ENCODE measurements at places on chromosomes 3 and 15. TPM values are rescaled to one million over a fixed set of nuclear protein-coding genes. Genes with fewer than 3 reads are reported as not detected.

The ZNF860 gene
- total RNA-seq = 0.62 TPM

The RPP25 gene
- total RNA-seq = 1.7 TPM

The PAQR5 gene
- total RNA-seq = 0.13 TPM

The FAM81A gene
- total RNA-seq = 0.35 TPM

The CHRD gene
- total RNA-seq = 14.1 TPM

The REC114 gene
- total RNA-seq = not detected

The GP9 gene
- 0.40 TPM for total RNA-seq

The PLSCR5 gene
- total RNA-seq = not detected

The GRAMD2A gene
- 0.98 TPM for total RNA-seq

The TOMM70 gene
- total RNA-seq = 54.3 TPM

The GOLGA6B gene
- total RNA-seq = not detected

The CDC25A gene
- total RNA-seq = 3.8 TPM

Data from muscle of leg (tissue), 16 donors.